ENCODE measurements at places on chromosomes 7 and 10. TPM values are rescaled to one million over a fixed set of nuclear protein-coding genes. Genes with fewer than 3 reads are reported as not detected.

The EN2 gene
- 0.06 TPM for total RNA-seq

The CPA1 gene
- 0.80 TPM for total RNA-seq

The CDK1 gene
- total RNA-seq = 3.2 TPM

The AGR3 gene
- 195 TPM for total RNA-seq

The PDIA4 gene
- 213 TPM for total RNA-seq

The FEZF1 gene
- 0.18 TPM for total RNA-seq

The DCLRE1C gene
- 14.9 TPM for total RNA-seq

GRCh38 chr10:63518690-63519288, 2.4 kb upstream of the REEP3 start:
- H3K27me3 ChIP-seq = no peaks in the 10 kb centered on the region
- H3K4me1 ChIP-seq = no peaks in the 10 kb centered on the region
- DNase-seq = no peak
- H3K36me3 ChIP-seq = no peaks in the 10 kb centered on the region
- H3K4me3 ChIP-seq = no peak overlapping the region
- H3K27ac ChIP-seq = no peak overlapping the region

DNA sequence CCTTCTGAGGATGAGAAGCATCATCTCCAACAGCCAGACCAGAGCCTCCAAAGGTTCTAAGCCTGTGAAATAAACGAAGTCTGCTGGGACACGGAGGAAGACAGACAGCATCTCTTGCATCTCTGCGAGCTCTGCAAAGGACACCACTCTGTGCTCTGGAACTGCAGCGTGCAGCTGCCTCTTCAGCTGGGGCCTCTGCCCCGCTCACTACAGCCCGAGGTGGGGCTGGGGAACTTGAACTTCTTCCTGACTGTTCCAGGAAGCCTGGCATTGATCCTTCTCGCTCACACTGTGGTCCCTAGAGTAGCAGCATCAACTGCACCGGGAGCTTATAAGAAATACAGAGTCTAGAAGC, 163.3 kb downstream of the USP6NL start:
- H3K4me3 ChIP-seq = no peak overlapping the region
- no peak for DNase-seq
- no peaks in the 10 kb centered on the region for H3K4me1 ChIP-seq

DNA sequence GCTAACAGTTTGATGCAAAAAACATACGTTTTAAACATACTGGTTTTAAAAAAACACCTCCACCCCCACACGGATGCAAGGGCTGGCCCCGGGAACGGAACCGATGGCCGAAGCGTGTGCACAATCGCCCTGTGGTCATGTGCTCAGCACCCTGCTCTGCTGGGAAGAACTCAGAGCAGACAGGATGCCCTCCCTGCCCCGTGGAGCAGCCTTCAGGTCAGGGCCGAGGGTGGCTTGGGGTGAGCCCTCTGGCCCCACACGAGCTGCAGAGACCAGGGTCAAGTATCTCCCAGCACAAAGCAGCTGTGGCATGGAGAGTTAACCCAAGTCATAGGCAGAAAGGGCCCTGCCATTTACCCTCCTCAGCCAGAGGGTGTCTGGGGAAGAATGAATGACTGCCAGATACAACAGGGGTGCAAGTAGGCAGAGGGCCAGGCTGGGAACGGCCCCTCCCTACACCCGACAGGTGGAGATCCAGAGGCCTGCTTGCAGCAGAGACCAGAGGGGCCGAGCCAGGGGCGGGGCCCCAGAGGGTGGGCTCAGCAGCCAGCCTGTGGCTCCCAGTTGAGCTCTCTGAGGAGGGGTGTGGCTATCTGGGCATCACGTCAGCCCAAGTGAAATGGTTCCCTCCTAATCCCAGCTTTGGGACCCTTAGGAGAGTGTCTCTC, 56.8 kb downstream of the ZRANB1 start:
- H3K4me1 ChIP-seq = peaks cover 31% of the 10 kb centered on the region
- no peak overlapping the region for H3K4me3 ChIP-seq
- DNase-seq = no peak
- H3K27me3 ChIP-seq = no peaks in the 10 kb centered on the region
- H3K27ac ChIP-seq = peak overlapping the region; percentile 57

DNA sequence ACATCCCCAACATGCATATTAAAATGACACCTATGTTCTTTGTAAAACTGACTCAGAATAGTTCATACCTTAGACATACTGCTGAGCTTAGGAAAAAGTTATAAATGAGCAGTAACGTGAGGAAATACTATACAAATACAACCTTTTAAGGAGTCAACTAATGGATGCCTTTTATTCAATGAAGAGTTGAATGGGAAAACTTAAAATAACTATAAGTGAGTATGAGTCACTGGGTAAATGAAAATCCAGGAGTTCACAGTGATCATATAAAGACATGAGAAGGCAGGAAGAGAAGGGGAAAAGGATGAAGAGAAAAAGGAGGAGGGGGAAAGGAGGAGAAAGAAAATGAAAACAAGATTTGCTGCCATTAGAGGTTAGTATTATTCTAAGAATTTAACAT, 157.8 kb upstream of the PCDH15 start:
- no peaks in the 10 kb centered on the region for H3K4me1 ChIP-seq
- no peaks in the 10 kb centered on the region for H3K36me3 ChIP-seq
- no peak overlapping the region for H3K4me3 ChIP-seq
- no peak overlapping the region for H3K27ac ChIP-seq
- no peaks in the 10 kb centered on the region for H3K27me3 ChIP-seq

GRCh38 chr10:14040787-14041631, 289.7 kb downstream of the FRMD4A start:
- peak; percentile 46 for DNase-seq
- no peaks in the 10 kb centered on the region for H3K36me3 ChIP-seq
- peak overlapping the region; percentile 33 for H3K27ac ChIP-seq
- H3K4me1 ChIP-seq = peaks cover 13% of the 10 kb centered on the region

DNA sequence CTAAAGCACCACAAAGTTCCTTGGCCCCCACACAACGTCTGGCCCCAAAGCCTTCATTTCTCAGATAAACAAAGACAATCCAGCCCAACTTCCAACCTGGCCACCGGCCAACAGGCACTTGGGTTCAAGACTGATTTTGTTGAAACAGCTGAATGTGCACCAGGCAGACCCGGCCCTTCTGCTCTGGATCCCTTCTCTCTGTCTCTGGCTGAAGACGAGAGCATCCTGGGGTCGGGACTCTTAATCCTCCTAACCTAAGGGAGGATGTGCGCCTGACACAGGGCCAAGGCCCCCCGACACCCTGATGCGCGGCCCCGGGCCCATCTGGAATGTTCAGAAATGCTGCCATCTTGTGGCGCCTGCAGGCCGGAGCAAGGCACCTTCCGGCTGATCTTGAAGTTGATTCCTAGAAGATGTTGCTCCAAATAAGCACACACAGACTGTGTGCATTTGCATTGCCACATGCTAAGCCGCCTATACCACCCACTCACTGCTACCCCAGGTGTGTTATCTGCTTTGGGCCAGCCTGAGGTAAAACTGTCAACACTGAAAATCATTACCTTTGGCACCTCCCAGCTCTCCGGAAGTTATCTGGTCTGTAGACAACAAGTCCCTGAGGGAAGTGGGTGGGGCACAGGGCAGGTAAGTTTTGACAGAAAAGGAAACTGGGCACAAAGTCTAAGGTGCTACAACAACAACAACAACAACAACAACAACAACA, 98.4 kb upstream of the HABP2 start:
- H3K27me3 ChIP-seq = no peaks in the 10 kb centered on the region
- no peak overlapping the region for H3K4me3 ChIP-seq
- DNase-seq = peak; percentile 90
- no peak overlapping the region for H3K27ac ChIP-seq
- peaks cover 17% of the 10 kb centered on the region for H3K4me1 ChIP-seq

DNA sequence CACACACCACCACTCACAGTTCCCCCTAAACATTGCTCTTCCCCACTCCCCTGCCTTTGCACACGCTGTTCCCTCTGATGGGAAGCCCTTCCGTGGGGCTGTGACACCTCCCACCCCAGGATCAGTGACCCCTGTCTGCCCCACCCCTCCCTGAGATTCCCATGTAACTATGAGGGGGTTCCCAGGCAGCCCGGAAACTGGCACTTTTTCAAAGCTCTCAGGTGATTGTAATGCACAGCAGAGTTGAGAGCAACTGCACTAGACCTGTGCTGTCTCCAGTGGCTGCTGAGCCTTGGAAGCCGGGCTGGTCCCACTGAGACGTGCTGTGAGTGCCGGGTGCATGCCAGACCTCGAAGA, 29.8 kb downstream of the GPRIN2 start:
- H3K4me3 ChIP-seq = no peak overlapping the region
- no peaks in the 10 kb centered on the region for H3K27me3 ChIP-seq
- H3K36me3 ChIP-seq = no peaks in the 10 kb centered on the region
- H3K4me1 ChIP-seq = peaks cover 9% of the 10 kb centered on the region
- peak; percentile 54 for DNase-seq

DNA sequence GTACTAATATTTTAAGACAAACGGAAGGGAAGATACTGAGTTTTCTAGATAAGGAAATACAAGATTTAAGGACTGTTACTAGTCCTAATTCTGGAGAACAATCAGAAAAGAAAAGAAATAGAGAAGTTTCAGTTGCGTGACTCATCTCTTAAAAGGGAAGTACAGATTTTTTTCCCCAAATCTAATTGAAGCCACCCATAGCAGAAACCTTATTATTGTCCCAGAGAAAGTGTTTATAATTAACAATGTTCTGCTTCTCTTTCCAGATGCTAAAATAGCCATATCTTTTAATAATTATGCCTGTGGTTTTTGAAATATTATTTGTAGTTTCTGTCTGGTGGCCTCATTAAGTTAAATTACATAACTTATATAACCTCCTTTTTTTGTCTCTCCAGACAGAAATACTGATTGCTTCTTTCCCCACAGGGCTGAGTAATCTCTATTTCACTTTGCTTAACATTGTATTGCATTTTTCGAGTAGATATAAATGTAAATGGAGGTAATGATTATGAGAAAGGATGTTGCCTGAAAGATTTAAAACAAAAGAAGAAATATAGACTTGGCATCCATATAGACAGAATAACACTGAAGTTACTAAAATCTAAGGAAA, 240.7 kb upstream of the MBL2 start:
- no peaks in the 10 kb centered on the region for H3K4me1 ChIP-seq
- no peak overlapping the region for H3K27ac ChIP-seq
- no peak for DNase-seq
- H3K27me3 ChIP-seq = no peaks in the 10 kb centered on the region
- no peaks in the 10 kb centered on the region for H3K36me3 ChIP-seq
- H3K4me3 ChIP-seq = no peak overlapping the region

DNA sequence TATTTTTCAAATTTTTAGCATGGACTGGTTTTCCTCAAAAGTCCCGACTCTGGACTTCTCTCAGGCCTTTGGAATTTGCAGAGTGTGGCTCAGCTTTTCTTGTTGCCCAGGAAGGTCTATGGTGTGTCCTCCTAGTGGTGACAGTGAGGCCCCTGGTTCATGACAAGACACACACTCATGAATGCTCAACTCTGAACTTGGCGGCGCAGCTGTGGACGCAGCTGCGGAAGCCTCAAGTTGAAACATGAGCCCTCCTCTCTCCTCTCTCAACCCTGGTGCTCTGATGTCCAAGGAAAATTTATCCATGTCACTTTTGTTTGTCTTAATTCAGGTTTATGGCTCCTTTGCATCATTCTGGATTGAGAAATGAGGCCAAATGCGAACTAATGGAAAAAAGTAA, 183.9 kb downstream of the HECW1 start:
- no peaks in the 10 kb centered on the region for H3K27me3 ChIP-seq
- no peak overlapping the region for H3K4me3 ChIP-seq
- H3K27ac ChIP-seq = no peak overlapping the region
- DNase-seq = peak; percentile 47
- no peaks in the 10 kb centered on the region for H3K36me3 ChIP-seq

DNA sequence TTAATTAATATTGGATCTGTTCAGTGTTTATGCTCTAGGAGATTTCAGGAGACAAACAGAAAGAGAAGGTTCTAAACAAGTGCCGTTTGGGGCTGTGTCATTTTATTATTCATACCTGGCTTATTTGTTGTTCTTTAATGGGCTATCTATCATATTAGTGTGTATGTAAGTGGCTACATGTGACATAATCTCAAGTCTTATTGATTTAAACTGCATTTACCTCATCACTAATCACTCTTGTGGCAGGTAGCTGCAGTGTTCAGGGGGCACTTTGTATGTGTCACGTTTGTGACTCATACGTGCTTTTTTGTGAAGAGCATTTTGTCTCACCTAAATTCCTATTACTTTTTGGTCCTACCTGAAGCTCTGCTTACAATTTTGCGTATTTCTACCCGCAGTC, 95.4 kb downstream of the EXOC4 start:
- no peak overlapping the region for H3K27ac ChIP-seq
- no peaks in the 10 kb centered on the region for H3K4me1 ChIP-seq
- no peaks in the 10 kb centered on the region for H3K27me3 ChIP-seq
- H3K36me3 ChIP-seq = no peaks in the 10 kb centered on the region
- DNase-seq = no peak
- no peak overlapping the region for H3K4me3 ChIP-seq

DNA sequence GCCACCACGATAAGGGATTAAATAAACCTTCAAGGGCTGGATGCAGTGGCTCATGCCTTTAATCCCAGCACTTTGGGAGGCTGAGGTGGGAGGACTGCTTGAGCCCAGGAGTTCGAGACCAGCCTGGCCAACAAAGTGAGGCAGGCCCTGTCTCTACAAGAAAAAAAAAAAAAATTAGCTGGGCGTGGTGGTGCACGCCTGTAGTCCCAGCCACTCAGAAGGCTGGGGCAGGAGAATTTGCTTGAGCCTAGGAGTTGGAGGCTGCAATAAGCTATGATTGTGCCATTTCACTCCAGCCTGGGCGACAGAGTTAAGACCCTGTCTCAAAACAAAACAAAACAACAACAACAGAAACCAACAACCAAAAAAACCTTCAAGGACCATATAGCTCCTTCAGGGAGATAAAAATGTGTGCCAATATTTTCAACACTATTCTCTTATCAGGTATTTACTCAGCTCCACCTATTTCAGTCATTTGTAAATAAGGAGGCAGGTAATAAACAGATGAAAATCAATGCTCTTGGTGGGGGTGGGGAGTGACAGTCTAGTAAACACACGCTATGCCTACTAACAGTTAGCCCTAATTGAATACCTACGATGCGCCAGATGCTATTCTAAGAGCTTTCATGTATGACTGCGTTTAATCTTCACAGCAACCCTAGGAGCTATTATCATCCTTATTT, 13.2 kb downstream of the BAIAP2L1 start:
- no peaks in the 10 kb centered on the region for H3K4me1 ChIP-seq
- H3K4me3 ChIP-seq = no peak overlapping the region
- no peaks in the 10 kb centered on the region for H3K36me3 ChIP-seq

- H3K36me3 ChIP-seq = peaks cover 9% of the 10 kb centered on the region
- H3K27me3 ChIP-seq = no peaks in the 10 kb centered on the region
- H3K4me1 ChIP-seq = no peaks in the 10 kb centered on the region
- H3K4me3 ChIP-seq = no peak overlapping the region
- no peak overlapping the region for H3K27ac ChIP-seq
These were observed 68.5 kb downstream of the MICU1 start for GRCh38 chr10:72557362-72557761.

GRCh38 chr10:9602998-9603397, 1414.7 kb upstream of the CELF2 start:
- DNase-seq = no peak
- H3K4me1 ChIP-seq = no peaks in the 10 kb centered on the region
- H3K27ac ChIP-seq = no peak overlapping the region
- no peaks in the 10 kb centered on the region for H3K27me3 ChIP-seq
- no peak overlapping the region for H3K4me3 ChIP-seq
- H3K36me3 ChIP-seq = no peaks in the 10 kb centered on the region

GRCh38 chr10:97714401-97715258, 1.1 kb downstream of the MARVELD1 start:
- peak overlapping the region; percentile 49 for H3K4me3 ChIP-seq
- H3K36me3 ChIP-seq = no peaks in the 10 kb centered on the region
- peak; percentile 81 for DNase-seq
- peaks cover 14% of the 10 kb centered on the region for H3K4me1 ChIP-seq
- H3K27me3 ChIP-seq = no peaks in the 10 kb centered on the region

- DNase-seq = peak; percentile 94
- peak overlapping the region; percentile 80 for H3K4me3 ChIP-seq
- no peaks in the 10 kb centered on the region for H3K27me3 ChIP-seq
- peak overlapping the region; percentile 88 for H3K27ac ChIP-seq
- peaks cover 10% of the 10 kb centered on the region for H3K4me1 ChIP-seq
These were observed 166.3 kb downstream of the NEURL1 start for GRCh38 chr10:103659674-103660363.

All from lung (tissue), 17 donors.